COR-L47 (cell line): ENCODE measurements at places on chromosomes 2 and 18.

DNA sequence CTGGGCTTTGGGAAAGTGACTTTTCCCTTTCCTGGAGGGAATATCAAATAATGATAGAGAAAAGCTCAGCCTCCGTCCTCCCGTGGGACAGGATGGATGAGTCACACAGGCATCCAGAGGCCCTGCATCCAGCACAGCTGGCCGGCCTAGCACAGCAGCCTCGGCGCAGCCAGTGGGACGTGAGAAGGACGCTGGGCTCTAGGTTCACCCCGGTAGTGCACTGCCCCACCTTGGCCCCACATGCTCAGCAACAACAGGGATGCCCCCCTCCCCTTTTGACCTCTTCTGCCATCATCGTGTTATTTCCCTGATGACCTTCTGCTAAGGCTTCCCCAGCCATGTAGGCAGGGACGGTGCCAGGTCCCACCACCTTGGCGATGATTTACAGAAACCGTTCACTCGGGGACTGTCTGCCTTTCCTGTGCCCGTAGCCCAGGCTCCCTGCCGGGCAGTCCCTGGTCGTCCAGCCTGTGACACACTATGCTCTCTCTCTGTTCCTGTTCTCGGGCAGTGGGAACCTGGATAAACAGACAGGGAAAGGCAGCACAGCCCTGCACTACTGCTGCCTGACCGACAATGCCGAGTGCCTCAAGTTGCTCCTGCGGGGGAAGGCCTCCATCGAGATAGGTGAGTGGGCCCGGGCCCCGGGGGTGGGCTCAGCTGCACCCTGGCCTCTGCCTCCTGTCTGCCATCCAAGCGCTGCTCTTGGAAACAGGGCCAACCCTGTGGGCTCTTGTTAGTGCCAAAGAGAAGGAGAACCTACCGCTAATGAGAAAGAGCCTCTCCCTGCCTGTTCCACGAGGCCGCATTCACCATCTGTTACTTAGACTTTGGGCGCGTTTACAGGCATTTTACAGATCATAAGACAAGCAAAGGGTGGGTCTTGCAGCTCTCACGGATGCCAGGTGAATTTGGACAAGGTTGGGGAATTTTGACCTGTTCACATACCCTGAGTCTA is 44.6 kb downstream of the ITGB1BP1 start:
- no peak for DNase-seq

GRCh38 chr18:48230467-48231113 is 178.6 kb downstream of the ZBTB7C start:
- peak; percentile 88 for DNase-seq

GRCh38 chr2:209307161-209308001 is 116.5 kb upstream of the MAP2 start:
- DNase-seq = no peak

GRCh38 chr2:284896-285492 is 2.9 kb downstream of the ALKAL2 start:
- no peak for DNase-seq

GRCh38 chr2:199130501-199130900 is 327.2 kb downstream of the SATB2 start:
- no peak for DNase-seq

DNA sequence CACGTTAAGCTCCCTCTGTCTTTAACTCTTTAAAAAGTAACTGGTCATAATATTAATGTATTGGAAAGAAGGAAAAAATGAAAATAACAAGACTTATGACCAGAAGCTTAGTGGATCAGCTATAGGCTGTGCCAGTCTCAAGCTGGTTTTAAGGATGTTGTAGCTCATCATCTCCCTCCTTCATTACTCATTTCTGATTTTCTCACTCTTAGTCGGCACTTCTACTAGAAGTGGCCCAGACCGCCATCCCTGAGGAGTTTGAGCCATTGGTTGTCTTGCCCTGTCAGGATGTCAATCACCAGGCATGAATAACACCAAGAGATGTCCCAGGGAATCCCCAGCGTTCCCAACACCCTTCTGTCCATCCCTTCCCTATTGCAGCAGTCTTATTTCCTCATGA is 151.5 kb downstream of the ASXL3 start:
- no peak for DNase-seq

DNA sequence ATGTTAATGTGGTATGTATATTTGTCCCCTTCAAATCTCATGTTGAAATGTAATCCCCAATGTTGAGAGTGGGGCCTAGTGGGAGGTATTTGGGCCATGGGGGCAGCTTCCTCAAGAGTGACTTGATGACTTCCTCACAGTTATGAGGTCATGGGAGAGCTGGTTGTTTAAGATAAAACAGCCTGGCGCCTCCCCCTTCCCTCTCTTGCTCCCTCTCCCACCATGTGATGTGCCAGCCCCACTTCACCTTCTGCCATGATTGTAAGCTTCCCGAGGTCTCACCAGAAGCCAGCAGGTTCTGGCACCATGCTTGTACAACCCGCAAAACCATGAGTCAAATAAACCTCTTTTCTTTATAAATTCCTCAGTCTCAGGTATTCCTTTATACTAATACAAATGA is 258.3 kb upstream of the POU3F3 start:
- no peak for DNase-seq
